ENCODE measurements at places on chromosomes 1 and 21.

GRCh38 chr21:46229133-46229922 is 754 bp upstream of the LSS start:
- DNase-seq, result no peak

DNA sequence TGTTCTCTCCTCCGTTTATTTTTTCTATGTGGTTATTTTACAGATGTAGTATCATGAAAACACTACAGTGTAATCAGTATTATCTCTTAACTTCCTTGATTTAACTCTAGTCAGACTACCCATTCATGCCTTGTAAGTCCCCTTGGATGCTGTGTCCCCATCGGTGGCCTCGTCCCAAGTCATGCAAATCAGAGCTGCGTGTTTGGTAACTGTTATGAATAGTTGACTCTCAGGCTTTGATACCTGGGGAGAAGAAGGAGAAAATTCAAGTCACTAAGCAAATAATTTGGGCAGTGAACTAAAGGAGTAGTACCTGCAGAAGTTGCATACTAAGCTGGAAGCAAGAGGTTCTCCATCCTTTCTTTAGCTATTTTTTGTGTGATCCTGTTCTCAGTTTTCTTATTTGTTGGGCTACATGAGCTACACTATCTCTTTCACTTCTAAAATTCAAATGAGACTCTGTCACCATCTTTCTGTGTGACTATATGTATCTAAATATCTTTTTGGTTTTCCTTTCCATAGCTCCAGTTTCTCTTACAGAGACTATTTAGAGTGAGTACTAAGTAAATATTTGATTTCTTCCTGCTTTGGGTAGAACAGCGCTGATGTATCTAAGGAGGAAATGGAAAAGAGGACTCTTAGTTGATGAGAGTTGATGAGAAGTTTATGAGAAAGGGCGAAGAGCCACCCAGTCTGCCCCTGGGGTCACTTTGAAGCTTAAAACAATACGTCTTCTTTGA is 50.9 kb downstream of the VANGL2 start:
- no peak for DNase-seq

- no peak for DNase-seq
Measured at GRCh38 chr1:203145321-203146041, 18.0 kb downstream of the ADORA1 start.

- no peak for DNase-seq
Measured at GRCh38 chr1:6783221-6783620, 2.0 kb upstream of the CAMTA1 start.

- DNase-seq, result no peak
Measured at GRCh38 chr21:39630191-39630591, 17.5 kb downstream of the B3GALT5 start.

- no peak for DNase-seq
Measured at GRCh38 chr1:2555634-2556276, 416 bp upstream of the TNFRSF14 start.

Measured in fibroblast of pulmonary artery (primary cell).